Astrocyte of the hippocampus (primary cell): ENCODE measurements at places on chromosomes 11 and 22.
A peak's percentile ranks its signal among the peaks of the same experiment; 100 is the strongest.

DNA sequence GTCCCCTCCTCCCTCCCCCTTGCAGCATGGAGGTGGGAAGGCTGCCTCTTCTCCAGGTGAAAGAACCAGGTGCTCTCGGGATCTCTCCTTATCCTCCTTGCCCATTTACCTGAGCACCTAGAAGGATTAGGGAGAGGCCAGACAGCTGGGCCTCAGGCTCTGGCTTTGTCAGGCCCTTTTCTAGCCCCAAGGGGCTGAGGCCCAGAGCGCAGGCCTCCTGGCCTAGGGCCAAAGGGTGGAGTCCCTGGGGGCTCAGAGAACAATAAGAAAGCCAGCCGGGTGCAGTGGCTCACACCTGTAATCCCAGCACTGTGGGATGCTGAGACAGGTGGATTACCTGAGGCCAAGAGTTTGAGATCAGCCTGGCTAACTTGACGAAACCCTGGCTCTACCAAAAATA lies 5.4 kb upstream of the TTLL1 start:
- DNase-seq: no peak

DNA sequence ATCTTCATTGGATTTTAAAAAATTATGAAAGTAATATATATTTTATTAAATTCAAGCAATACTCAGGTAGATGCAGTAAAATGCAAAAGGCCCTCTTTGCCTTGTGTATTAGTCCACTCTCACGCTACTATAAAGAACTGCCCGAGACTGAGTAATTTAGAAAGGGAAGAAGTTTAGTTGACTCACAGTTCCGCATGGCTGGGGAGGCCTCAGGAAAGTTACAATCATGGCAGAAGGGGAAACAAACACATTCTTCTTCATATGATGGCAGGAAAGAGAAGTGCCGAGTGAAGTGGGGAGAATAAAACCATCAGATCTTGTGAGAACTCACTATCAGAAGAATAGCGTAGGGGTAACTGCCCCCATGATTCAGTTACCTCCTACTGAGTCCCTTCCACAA lies 130.8 kb downstream of the HIPK3 start:
- DNase-seq: no peak

DNA sequence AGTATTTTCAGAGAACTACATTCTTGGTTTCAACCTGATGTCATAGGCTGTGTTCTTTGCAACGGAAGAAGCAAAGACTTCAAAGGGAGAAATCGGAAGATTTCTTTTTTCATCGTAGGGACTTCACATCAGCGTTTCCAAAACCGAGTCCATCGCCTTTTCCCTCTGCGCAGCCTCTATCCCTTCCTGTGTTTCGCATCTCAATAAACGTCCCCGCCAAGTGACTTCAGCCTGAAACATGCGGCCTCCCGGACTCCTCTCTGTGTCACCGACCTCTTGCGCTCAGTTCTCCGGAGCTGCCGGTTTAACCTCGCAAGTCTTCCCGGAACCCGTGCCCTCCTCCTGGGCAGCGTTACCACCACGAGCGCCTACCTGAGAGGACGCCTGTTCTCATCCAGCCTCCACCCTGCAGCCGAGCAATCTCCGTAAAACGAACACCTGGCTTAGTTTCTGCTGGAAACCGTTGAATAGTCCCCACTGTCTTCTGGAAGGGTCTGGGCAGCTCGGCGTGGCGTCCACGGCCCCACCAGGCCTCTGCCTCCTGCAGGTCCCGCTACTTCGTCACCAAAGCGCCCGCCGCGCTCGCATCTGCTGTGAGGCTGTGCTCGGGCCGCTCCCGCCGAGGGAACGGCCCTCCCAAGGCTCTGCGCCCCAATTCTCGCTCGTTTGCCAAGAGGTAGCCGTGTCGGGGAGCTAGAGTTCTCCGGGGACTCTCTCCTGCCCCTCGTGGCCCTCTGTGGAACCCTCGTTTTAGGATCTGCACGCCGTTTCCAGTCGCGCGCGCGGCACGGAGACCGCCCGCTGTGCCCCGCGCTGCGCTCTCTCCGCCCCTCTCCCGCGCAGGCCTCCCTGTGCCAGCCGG lies at the start of gene GLB1L3:
TSS of gene GLB1L3 (plus strand) at position 846 of the 862 bp plus-strand sequence. CDS start 362 bp downstream, outside the sequence.
- DNase-seq: peak; percentile 54

DNA sequence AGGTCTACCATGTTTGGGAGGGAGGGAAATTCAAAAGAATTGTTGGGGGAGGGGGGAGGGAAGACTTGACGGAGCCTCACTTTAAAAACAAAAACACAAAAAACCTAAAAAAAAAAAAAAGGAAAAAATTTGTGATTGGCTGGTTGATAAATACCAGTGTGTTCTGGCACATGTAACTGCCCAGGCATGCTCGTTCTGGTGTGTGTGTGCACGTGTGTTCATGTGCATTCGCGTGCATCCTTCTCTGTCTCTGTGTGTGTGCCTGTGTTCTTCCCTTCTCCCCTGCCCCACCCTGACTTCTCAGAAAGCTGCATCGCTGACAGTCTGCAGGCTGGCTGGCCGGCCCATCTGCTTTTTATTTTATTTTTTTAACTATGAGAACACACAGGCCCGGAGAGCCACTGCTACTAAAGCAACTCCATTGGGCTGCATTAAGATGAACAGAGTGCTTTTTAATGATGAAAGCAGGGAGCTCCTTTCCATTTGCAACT lies 22.6 kb upstream of the ADSL start:
- no peak for DNase-seq

GRCh38 chr11:61331651-61332050 lies 1.3 kb downstream of the DDB1 start:
- no peak for DNase-seq

GRCh38 chr11:30326906-30327305 lies 4.0 kb downstream of the ARL14EP start:
- no peak for DNase-seq

GRCh38 chr11:4962816-4963215 lies 7.3 kb upstream of the OR51A2 start:
- no peak for DNase-seq
